ENCODE measurements at places on chromosomes 11 and 22.

DNA sequence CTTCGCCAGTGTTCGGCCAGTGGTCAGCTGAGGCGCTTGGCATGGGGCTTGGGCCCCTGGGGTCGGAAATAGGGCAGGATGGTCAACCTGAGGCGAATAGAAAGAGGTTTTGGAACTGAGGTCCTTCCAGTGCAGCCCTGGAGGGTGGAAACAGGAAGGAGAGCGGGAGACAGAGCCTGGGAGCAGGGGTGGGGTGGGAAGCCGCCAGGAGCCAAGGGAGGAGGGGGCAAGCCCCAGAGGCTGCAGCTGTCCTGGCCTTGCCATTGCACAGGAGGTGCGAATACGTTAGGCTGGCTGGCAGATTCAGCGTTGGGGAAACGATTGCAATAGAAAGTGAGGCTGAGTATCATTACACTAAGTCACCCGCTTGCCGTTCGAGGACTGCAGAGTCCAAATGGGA, 13.9 kb upstream of the KCTD17 start:
- DNase-seq = no peak

GRCh38 chr22:48746789-48747425, 1080.8 kb downstream of the BRD1 start:
- no peak for DNase-seq

DNA sequence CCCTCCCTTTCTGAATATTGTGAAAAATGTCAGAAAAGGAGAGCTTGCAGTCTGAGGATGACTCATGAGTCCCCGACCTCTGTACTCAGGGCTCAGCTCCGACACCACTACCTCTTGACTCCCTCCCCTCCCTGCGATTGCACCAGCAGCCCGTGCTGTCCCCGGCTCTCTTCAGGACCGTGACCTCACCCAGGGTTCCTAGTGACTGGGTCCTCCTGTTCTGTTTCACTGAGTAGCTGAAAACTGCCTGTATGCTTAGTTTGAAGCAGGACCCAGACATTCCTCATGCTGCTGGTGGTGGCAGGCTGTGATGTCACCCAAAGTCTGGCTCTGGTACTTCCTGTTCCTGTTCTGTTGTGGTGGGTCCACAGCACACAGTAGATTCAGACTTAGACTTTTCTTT, 11.7 kb downstream of the PHRF1 start:
- DNase-seq = no peak

- DNase-seq = peak; percentile 86
Measured at GRCh38 chr22:36180038-36180880, 19.7 kb upstream of the APOL3 start.

DNA sequence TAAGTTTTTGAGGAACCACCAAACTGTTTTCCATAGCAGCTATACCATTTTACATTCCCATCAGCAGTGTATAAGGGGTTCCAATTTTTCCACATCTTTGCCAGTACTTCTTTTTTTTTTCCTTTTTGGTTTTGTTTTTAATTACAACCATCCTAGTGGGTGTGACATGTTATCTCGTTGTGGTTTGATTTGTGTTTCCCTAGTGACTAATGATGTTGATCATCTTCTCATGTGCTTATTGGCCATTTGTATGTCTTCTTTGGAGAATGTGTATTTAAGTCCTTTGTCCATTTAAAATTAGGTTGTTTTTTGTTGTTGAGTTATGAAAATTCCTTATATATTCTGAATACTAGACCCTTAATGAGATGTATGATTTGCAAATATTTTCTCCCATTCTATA, 59.3 kb downstream of the STIM1 start:
- DNase-seq = no peak

Measured in neural progenitor cell (in vitro differentiated cells).